Activated T-cell treated with anti-CD3 and anti-CD28 coated beads, Interleukin-2, amount 50 U/mL, for 1 hour (primary cell): ENCODE measurements at places on chromosomes 6 and 20.

DNA sequence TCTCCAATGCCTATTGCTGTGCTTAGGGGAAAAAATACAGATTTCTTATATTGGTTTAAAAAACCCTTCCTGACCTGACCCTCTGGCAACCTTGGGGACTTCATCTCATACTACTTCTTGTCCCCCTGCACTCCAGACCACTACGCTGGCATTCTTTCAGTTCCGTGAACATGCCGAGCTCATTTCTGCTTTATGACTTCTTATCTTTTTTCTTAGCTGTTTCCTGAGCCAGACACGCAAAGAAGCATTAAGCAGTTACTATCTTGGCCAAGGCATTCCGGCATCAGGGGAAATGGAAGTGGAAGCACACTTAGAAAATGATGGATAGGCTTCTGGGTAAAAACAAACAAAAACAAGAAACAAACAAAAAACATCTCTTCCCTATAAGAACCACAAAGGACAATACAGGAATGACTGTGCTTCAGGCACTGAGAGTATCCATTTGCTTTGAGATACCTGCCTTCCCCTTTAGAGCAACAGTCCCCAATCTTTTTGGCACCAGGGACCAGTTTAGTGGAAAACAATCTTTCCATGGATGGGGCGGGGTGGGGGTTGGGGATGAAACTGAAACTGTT lies 4.4 kb upstream of the CCDC28A start:
- no peak for DNase-seq

GRCh38 chr6:157534134-157534871 lies 153.3 kb downstream of the ZDHHC14 start:
- no peak for DNase-seq

DNA sequence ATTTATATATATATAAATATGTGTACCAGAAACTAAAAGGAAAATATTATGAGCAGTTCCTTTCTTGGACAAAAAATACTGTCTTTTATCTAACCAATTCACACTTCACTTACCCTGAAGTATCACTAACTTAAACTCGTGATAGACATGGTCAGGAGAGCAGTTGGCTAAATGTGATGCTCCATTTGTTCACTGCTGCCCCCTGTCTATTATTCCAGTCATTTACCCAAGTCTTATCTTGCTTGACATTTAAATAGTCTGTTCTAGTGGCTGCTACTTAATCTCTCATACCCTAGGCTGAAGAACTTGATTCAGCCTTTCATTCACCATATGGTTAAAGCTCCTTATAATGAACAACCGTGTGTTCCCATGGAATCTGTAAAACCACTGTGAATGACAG lies 789.6 kb upstream of the EYS start:
- no peak for DNase-seq

DNA sequence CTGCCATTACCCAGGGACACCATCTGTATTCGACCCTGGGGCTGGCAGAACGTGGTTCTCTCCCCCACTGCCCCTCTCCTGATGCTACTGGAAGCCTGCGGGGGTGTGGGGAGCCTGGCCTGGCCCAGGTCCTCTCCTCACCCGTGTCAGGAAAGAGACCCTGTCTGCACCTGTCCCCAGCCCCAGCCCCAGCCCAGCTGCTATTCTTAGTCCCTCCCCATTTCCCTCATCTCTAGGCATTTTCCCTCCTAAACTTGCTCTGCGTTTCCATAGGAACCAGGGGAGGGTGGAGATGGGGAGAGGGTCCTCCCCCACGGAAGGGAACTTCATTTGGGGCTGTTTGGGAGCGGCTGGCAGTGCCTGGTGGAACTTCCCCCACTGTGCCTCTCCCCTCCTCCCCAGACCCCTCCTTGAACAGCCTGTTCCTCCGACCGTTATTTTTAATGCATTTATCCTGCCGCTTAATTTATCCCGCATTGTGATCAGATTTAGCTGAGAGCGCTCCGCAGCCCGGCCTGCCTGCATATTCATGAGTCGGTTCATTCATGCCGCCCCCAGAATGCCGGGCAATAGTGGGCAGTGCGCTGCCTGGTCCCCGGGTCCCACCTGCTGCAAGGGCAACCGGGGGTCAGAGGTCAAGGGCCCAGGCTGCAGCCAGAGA lies 31.8 kb upstream of the DLGAP4 start:
- no peak for DNase-seq

GRCh38 chr6:51830666-51831065 lies 256.7 kb downstream of the PKHD1 start:
- no peak for DNase-seq

GRCh38 chr6:137903933-137904821 lies 37.1 kb downstream of the TNFAIP3 start:
- no peak for DNase-seq
